Adrenal gland (tissue), 19 donors: ENCODE measurements at places on chromosomes 11 and 22. TPM values are rescaled to one million over a fixed set of nuclear protein-coding genes. Genes with fewer than 3 reads are reported as not detected.
A peak's percentile ranks its signal among the peaks of the same experiment; 100 is the strongest.

DNA sequence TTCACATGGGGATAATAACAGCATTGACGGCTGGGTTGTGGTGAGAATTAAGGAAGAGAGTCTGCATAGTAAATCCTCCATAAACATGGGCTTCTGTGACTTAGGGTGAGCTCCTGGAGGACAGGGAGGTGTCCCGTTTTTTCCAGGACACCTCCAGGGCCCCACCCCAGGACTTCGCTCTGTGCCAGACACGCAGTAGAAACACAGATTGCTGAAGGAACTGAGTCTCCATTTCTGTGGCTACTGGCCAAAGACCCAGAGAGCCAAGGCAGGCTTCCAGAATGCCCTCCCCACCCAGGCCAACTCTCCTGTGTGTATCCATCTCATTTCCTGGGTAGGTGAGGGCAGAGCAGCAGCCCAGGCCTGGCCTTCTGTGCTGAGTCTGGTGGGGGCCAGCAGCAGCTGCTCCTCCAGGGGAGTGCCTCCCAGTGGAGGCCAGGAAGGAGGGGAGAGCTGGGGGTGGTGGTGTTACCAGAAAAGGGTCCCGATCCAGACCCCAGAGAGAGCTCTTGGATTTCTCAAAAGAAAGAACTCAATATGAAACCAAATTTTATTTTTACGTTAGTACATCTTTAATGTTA, 9.5 kb upstream of the RFPL3 start:
- no peaks in the 10 kb centered on the region for H3K27me3 ChIP-seq
- no peak for DNase-seq
- H3K4me3 ChIP-seq = no peak overlapping the region
- no peaks in the 10 kb centered on the region for H3K36me3 ChIP-seq

DNA sequence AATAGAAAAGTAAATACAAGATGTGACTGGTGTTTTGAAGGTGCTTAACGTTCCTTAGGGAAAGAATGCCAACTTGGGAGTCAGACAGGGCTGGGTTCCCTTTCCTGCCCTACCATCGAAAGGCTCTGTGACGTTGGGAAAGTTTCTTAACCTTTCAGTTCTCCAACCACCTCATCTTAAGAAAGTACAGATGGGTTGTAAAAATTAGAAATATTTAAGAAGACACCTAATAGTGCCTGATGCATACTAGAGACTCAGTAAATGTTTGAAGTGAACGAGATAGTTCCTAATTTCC, 1.1 kb downstream of the GTPBP1 start:
- no peaks in the 10 kb centered on the region for H3K36me3 ChIP-seq
- H3K27ac ChIP-seq = peak overlapping the region; percentile 91
- H3K4me3 ChIP-seq = peak overlapping the region; percentile 88
- H3K4me1 ChIP-seq = peaks cover 15% of the 10 kb centered on the region

- no peak for DNase-seq
- H3K27me3 ChIP-seq = peaks cover 37% of the 10 kb centered on the region
- no peaks in the 10 kb centered on the region for H3K4me1 ChIP-seq
- H3K4me3 ChIP-seq = no peak overlapping the region
Measured at GRCh38 chr22:19522190-19522880, 1.9 kb downstream of the CLDN5 start.

DNA sequence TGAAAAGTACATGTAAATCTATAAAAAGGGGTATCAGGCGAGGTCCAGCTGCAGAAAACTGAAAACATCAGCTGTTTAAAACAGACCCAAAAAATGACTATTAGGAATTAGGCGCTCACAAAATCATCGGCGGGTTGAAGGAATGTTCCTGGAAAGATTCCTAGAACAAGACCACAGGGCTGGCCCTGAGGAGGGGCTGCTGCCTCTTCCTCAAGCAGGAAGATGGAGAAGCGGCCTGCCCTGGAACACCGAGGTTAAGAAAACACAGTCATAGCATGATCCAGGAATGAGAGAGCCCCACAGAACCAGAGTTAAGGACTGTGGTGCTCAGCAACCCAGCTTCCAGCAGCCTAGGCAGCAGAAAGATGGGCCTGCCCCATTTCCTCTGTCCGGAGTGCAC, 78.4 kb downstream of the C11orf91 start:
- H3K27ac ChIP-seq = no peak overlapping the region
- DNase-seq = no peak
- H3K27me3 ChIP-seq = no peaks in the 10 kb centered on the region
- no peaks in the 10 kb centered on the region for H3K4me1 ChIP-seq

DNA sequence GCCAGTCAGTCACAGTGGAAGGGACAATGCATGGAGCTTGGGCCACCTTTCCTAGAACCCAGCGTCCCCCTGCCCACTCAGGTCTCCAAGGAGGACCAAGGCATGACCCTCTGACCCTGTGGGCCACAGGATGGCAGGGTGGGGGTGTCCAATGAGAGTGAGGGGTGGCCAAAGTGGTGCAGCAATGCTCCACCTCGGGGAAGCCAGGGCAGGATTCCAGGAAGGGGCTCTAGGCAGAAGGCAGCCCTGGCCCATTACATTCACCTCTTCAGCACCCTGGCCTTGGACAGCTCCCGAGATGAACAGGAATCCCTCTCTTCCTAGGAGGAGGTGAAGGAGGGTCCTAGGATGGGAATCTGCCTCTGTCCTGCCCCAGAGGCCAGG, 597.5 kb downstream of the BRD1 start:
- DNase-seq = no peak
- H3K27ac ChIP-seq = no peak overlapping the region
- H3K4me3 ChIP-seq = no peak overlapping the region
- H3K27me3 ChIP-seq = no peaks in the 10 kb centered on the region

- peaks cover 98% of the 10 kb centered on the region for H3K4me1 ChIP-seq
- peak overlapping the region; percentile 73 for H3K27ac ChIP-seq
- no peaks in the 10 kb centered on the region for H3K27me3 ChIP-seq
- peak; percentile 21 for DNase-seq
- no peak overlapping the region for H3K4me3 ChIP-seq
Measured at GRCh38 chr11:65438257-65439151, 15.9 kb downstream of the NEAT1 start.

The CCDC73 gene
- total RNA-seq = not detected

The CASP1 gene
- 6.1 TPM for total RNA-seq

The SCO2 gene
- total RNA-seq = 7.4 TPM
